ENCODE measurements at places on chromosomes 4 and X.

DNA sequence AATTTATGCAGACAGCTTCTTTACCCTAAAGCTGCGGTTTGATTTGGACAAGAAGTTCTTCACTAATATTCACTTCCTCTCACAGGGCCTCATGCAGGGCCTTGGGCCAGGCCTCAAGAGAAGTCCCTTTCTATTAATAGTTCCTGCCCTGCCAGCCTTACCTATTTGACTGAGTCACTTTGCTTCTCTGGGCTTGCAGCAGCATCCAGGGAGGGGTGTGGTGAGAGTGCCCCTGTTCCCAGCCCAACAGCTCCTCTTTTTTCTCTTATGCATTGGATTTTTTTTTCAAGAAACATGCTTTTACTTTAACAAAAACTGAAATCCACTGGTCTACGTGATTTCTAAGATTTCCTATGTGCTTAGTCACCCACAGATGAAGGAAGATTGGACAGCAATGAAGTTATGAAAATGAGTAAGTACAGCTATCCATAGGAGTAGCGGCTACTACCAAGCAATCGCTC is 26.7 kb downstream of the FAM156B start:
- no peak overlapping the region for H3K27ac ChIP-seq
- no peaks in the 10 kb centered on the region for H3K27me3 ChIP-seq
- peak overlapping the region; percentile 24 for H3K4me3 ChIP-seq
- no peaks in the 10 kb centered on the region for H3K36me3 ChIP-seq
- no peak for DNase-seq

DNA sequence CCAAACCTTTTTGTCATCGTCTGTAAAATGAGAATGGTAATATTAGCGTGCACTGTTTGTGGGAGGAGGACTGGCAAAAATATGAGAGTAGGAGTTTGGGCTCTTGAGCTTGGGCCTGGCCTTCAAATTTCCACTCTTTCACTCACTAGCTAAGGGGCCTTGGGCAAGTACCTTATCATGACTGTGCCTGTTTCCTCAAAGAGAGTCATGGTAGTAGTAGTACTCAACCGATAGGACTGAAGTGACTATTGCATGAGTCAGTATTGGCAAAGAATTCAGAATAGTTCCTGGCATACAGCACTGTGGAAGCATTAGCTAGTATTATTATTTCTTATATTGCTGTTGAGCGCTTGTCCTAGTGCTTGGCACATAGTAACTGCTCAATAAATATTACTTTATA is 16.0 kb upstream of the RBM3 start:
- H3K27me3 ChIP-seq, result no peaks in the 10 kb centered on the region
- no peak for DNase-seq
- no peaks in the 10 kb centered on the region for H3K4me1 ChIP-seq
- H3K36me3 ChIP-seq, result peaks cover 3% of the 10 kb centered on the region

DNA sequence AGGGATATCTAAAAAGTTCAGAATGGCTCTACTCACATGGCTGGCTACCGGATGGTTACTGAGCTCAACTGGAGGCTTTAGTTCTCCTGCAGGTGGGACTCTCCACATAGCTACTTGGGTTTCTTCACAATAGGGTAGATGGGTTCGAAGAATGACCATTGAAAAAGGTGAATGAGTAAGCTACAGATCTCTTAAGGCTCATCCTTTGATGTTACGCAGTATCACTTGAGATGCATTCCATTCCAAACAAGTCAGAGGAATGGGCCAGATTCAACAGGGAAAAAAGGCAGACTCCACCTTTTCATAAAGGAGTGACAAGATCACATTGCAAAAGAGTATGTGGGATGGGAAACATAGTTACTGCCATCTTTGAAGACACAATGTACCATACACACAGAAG is 52.6 kb downstream of the DDX53 start:
- DNase-seq, result no peak
- H3K27me3 ChIP-seq, result no peaks in the 10 kb centered on the region
- H3K36me3 ChIP-seq, result no peaks in the 10 kb centered on the region

- no peak for DNase-seq
- peaks cover 35% of the 10 kb centered on the region for H3K27me3 ChIP-seq
- no peaks in the 10 kb centered on the region for H3K4me1 ChIP-seq
- no peak overlapping the region for H3K4me3 ChIP-seq
- no peak overlapping the region for H3K27ac ChIP-seq
- H3K36me3 ChIP-seq, result no peaks in the 10 kb centered on the region
Measured at GRCh38 chrX:133983974-133984845, 1.2 kb downstream of the GPC3 start.

DNA sequence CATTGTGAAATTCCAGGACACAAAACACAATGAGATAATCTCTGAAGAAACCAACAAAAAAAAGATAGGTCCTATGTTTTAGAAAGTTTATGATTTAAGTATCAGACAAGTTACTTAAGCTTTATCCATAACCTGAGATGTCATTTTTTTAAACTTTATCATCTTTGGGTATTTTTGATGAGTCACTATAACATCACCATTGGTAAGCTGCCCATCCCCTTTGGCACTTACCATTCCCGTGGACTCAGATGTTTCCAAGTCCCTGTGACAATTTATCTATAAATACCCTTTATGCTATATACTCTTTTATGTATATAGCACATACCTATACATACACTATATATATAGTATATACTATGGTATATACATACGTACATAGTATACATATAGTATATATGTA is 198.9 kb upstream of the GEMIN8 start:
- H3K27me3 ChIP-seq, result no peaks in the 10 kb centered on the region
- H3K27ac ChIP-seq, result no peak overlapping the region
- no peaks in the 10 kb centered on the region for H3K36me3 ChIP-seq
- DNase-seq, result no peak
- H3K4me3 ChIP-seq, result no peak overlapping the region

DNA sequence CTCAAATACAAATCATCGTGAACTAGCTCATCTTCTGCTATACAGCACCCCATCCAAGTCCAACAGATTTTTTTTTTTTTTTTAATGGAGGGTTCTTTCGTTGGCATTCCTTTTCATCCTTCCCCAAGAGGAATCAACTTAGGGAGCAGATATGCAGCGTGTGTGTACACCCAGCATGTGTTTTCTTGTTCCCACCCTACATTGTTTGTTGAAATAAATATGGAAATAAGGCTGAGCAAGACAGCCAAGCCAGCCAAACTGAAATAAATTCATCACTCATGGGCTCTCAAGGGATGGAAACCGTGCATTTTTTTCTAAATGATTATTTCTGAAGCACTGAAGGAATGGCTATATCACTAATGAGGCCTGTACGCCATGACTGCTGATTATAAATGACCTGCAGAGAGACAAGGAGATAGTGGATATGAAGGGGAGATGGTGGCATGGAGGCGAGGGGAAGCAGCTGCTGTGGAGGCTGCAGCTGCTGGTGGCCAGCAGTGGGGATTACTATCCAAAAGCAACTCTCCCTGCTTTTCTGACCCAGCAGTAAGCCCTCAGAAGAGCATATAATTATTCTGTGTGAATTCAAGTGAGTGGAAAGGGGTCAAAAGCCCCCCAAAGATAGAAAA is 173.9 kb downstream of the MGST2 start:
- H3K27ac ChIP-seq, result peak overlapping the region; percentile 97
- no peaks in the 10 kb centered on the region for H3K27me3 ChIP-seq
- H3K4me1 ChIP-seq, result peaks cover 7% of the 10 kb centered on the region
- peak; percentile 58 for DNase-seq
- no peaks in the 10 kb centered on the region for H3K36me3 ChIP-seq

DNA sequence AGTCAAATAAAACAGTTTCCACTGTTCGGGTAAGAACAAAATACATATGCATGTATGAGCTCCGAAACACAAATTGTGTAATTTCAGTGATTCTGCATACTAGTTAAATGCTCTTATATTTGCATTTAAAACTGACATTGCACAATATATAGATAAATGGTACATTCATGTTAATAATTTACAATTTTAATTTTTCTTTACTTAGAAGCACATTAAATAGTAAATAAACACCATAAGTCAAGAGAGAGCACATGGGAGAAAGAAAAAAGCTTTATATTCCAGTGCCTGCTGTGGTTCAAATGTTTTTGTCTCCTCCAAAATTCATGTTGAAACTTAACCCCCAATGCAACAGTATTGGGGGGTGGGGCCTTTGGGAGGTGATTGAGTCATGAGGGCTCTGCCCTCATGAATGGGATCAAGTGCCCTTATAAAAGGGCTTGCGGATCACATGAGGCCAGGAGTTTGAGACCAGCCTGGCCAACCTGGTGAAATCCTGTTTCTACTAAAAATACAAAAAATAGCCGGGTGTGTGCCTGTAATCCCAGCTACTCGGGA is 322.9 kb downstream of the BCOR start:
- H3K4me3 ChIP-seq, result no peak overlapping the region
- H3K27me3 ChIP-seq, result peaks cover 15% of the 10 kb centered on the region
- H3K4me1 ChIP-seq, result no peaks in the 10 kb centered on the region
- no peaks in the 10 kb centered on the region for H3K36me3 ChIP-seq
- no peak for DNase-seq

- H3K4me1 ChIP-seq, result peaks cover 16% of the 10 kb centered on the region
- H3K36me3 ChIP-seq, result no peaks in the 10 kb centered on the region
- no peaks in the 10 kb centered on the region for H3K27me3 ChIP-seq
Measured at GRCh38 chr4:26220696-26221095, 100.1 kb upstream of the RBPJ start.

- no peak overlapping the region for H3K27ac ChIP-seq
- peaks cover 6% of the 10 kb centered on the region for H3K27me3 ChIP-seq
- no peaks in the 10 kb centered on the region for H3K4me1 ChIP-seq
- H3K36me3 ChIP-seq, result no peaks in the 10 kb centered on the region
- no peak for DNase-seq
Measured at GRCh38 chrX:44451056-44451455, 91.6 kb downstream of the FUNDC1 start.

DNA sequence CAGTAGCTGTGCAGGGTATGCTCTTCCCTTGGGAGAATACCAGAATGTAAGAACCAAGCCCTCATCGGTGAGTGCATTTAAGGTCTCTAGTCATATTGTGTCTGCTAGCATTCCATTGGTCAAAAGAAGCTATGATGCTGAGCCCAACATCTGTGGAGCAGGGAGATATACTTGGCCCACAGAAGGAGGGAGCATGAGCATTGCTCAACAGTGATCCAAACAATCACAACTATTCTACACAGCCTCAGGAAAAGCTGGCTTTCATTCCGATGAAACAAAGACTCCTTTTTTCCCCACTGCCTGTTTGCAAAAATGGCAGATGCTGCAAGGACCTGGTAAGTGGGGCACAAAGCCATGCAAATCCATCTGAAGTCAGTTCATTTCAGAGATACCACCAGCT is 80.6 kb upstream of the DHX15 start:
- H3K4me1 ChIP-seq, result no peaks in the 10 kb centered on the region
- no peak overlapping the region for H3K4me3 ChIP-seq
- DNase-seq, result no peak
- H3K27me3 ChIP-seq, result peaks cover 4% of the 10 kb centered on the region
- no peaks in the 10 kb centered on the region for H3K36me3 ChIP-seq

GRCh38 chr4:138686106-138686835 is 329.3 kb upstream of the NOCT start:
- no peaks in the 10 kb centered on the region for H3K36me3 ChIP-seq
- H3K27me3 ChIP-seq, result no peaks in the 10 kb centered on the region
- no peak overlapping the region for H3K4me3 ChIP-seq
- H3K4me1 ChIP-seq, result peaks cover 18% of the 10 kb centered on the region
- H3K27ac ChIP-seq, result peak overlapping the region; percentile 76

- no peak overlapping the region for H3K4me3 ChIP-seq
- no peaks in the 10 kb centered on the region for H3K4me1 ChIP-seq
- no peaks in the 10 kb centered on the region for H3K36me3 ChIP-seq
- no peak overlapping the region for H3K27ac ChIP-seq
Measured at GRCh38 chr4:69823048-69823447, 36.9 kb downstream of the SULT1E1 start.

DNA sequence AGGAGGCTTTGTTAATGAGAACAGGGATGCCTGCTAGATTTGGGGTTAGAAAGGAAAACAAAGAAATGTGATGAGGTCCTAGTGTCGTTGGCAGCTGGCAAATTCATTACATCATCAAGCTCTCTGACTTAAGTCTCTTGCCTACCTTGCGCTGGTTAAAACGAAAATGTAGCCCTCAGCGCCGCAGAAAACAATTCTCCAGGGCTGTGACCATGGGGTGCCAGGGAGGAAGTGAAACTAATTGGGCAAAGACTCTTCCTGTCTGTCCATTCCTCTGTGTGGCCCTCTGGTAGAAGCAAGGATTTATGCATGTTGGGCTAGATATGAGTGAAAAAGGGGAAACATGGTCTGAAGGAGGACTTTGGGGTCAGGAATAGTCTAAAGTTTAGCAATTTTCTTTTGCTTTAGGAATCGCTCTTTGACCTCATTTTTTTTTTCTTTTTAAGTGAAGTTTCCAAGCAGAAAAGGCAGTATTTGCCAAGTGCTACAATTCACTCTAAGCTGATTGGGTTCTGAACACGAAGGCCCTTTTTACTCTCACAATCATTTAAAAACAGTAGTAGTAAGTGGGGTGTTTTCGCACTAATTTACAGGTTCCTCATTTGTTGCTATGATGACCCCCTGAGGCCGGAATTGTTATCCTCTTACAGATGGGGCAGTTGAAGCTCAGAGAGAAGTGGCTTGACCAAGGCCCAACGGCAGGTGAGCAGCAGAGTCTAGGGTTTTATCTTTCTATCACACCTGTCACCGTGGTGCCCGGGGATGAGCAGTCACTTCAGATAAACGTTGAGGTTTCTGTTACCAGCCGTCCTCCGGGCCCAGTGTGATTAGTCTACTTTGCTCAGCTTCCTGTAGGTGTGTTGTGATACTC is 27.3 kb upstream of the CHRNA9 start:
- DNase-seq, result no peak
- no peak overlapping the region for H3K27ac ChIP-seq
- H3K4me1 ChIP-seq, result no peaks in the 10 kb centered on the region
- no peaks in the 10 kb centered on the region for H3K36me3 ChIP-seq

- H3K36me3 ChIP-seq, result no peaks in the 10 kb centered on the region
- DNase-seq, result no peak
- no peak overlapping the region for H3K27ac ChIP-seq
- H3K4me1 ChIP-seq, result no peaks in the 10 kb centered on the region
Measured at GRCh38 chr4:98711526-98711925, 53.1 kb upstream of the TSPAN5 start.

DNA sequence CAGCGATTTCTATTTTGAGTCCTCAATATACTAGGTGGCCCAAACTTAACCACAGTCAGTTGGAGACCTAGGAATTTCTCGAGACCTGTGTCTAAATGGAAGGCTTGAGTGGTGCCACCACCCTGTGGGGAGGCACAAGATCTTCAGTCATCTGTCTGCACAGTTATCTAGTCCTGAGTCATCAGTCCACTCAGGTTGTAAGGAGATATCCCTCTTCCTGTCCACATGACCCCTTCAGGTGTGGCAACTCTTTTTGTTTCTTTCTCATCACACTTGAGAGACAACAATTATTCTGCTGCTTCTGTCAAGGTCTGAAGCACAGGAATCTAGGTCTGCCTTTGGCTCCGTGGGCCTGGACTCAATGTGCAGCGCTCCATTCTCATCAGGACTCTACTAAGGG is 64.4 kb upstream of the IBSP start:
- no peaks in the 10 kb centered on the region for H3K36me3 ChIP-seq
- H3K27me3 ChIP-seq, result no peaks in the 10 kb centered on the region

DNA sequence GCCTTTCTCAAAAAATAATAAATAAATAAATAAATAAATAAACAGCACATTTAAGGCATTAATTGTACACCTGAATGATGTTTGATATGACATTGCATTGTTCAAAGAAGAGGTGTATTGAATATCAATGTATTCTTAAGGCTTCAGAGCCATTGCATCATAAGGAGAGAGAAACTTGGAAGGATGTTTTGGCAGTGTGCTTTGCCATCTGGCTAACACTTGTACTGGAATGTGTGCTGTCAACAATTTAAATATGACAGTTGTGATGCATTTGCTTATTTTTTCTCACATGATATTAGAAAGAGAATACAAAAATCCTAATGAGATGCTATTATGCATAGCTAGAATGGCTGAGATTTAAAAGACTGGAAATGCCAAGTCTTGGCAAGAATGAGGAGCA is 67.8 kb downstream of the FAM133A start:
- no peak overlapping the region for H3K27ac ChIP-seq
- H3K4me3 ChIP-seq, result no peak overlapping the region
- DNase-seq, result no peak
- H3K36me3 ChIP-seq, result no peaks in the 10 kb centered on the region
- no peaks in the 10 kb centered on the region for H3K4me1 ChIP-seq
- no peaks in the 10 kb centered on the region for H3K27me3 ChIP-seq

All from SK-N-SH (cell line).